ENCODE measurements at places on chromosomes 4 and X.

- DNase-seq = no peak
These were observed 270.1 kb upstream of the INTU start for GRCh38 chr4:127362686-127363085.

DNA sequence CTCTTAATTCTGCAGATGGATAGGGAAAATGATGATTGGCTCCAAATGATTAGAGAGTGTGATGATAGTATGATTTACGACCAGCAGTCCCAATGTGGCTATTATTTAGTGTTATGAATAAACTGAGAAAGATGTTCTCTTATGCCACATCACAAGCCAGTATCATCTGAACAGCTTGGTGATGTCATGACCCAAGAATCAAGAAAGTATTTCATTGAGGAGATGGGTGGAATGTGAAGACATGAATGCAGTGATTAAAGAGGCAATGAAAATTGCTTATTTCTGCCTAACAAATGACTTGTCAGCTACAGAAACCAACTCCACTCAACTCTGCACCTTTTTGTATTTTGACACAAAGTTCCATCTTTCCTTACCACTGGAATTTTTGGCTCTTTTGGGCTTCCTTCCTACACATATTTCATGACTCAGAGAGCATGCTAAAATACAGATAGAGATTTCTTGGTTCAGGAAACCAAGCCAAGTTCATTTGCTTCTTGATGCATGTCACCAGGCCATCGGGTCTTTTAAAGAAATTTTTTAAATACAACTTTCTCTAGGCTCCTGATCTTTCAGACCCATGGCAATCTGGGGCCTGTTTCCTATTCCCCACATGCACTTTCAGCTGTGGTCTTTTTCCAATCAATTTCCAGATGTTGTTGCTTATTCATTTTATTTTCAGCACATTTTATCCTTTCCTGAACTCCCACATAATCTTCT lies 174.2 kb downstream of the HHIP start:
- DNase-seq = no peak

DNA sequence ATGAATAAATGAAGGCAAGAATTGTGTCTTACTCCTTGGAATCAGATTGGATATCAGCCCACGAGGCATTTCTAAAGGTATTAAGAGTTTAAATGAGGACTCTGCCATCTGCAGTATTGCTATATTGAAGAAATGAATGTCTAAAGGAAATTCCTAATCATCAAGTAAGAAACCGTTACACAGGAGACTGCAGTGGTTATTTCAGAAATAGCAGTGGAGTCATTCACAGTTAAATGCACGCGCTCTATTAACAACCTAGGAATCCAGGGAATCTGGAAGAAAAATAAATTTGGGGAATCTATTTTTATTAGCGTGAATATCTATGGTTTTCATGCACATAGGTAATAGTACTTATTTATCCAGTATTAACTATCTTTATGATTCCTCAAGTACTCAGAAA lies 334.2 kb downstream of the TENM3 start:
- DNase-seq = no peak

GRCh38 chr4:37934609-37935008 lies 25.6 kb upstream of the PTTG2 start:
- DNase-seq = no peak

GRCh38 chr4:18106620-18107019 lies 85.1 kb upstream of the LCORL start:
- no peak for DNase-seq

DNA sequence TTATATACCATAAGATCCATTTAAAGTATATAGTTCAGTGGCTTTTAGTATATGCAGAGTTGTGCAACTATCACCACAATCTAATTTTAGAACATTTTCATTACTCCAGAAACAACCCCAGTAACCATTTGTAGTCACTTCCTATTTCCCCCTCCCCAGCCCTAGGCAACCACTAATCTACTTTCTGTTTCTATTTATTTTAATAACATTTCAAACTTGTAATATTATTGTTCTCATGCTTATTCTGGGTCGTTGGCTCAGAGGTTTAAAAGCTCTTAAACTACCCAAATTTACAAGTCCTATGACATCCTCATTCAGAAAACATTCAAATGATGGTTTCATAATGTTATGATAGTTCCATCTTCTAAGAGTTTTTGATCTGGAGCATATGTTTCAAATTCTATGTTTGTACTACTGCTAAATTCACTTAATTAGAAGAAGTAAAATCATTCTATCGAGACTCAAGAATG lies 18.4 kb downstream of the XIAP start:
- DNase-seq = no peak

All from activated T-cell treated with anti-CD3 and anti-CD28 coated beads, Interleukin-2, amount 50 U/mL, for 48 hours (primary cell).